K562 (cell line): ENCODE measurements at places on chromosomes 16 and 17. TPM values are rescaled to one million over a fixed set of nuclear protein-coding genes. Genes with fewer than 3 reads are reported as not detected.
A peak's percentile ranks its signal among the peaks of the same experiment; 100 is the strongest.

Gene KRTAP2-3
- not detected in 2 replicates for total RNA-seq

Gene SALL1
- 0.07 TPM in 1 of 2 replicates, not detected in the other for total RNA-seq

Gene GPRC5B
- 2.3 and 3.3 TPM in 2 replicates for total RNA-seq

Gene CACNG4
- 0.07 TPM in 1 of 2 replicates, not detected in the other for total RNA-seq

Gene PYY
- total RNA-seq: not detected in 2 replicates

Gene NPIPB13
- total RNA-seq: 8.2 and 9.4 TPM in 2 replicates

- no peak for DNase-seq
Observed at GRCh38 chr16:85401917-85402766, 211.0 kb upstream of the GSE1 start.

DNA sequence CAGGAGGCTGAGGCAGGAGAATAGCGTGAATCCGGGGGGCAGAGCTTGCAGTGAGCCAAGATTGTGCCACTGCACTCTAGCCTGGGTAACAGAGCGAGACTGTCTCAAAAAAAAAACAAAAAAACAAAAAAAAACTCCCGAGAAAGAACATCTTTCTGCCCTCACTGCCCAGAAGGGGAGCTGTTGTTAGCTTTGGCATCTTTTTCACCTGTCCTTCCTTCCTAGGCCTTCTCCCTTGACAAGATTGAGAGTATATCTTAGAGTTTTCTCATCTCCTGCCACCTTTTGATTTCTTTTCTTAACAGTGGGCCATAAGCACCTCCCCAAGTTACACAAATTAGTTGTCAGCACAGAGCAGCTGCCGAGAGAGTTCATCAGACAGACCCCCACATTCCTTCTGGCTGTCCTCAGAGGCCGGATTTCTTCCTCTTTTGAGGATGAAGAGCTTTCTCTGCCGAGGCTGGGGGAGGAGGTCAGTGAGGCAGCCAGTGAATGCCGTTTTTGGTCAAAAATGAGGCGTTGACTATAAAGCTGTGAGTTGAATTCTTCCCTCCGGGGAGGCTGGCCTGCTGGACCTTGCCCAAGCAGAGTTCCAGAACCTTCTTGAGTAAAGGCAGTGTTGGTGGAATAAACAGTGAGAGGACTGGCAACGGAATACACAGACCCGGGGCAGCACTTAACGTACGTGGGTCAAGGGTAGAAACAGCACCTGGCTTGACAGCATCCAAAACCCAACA lies 127.0 kb downstream of the ABCC6 start:
- DNase-seq: no peak

DNA sequence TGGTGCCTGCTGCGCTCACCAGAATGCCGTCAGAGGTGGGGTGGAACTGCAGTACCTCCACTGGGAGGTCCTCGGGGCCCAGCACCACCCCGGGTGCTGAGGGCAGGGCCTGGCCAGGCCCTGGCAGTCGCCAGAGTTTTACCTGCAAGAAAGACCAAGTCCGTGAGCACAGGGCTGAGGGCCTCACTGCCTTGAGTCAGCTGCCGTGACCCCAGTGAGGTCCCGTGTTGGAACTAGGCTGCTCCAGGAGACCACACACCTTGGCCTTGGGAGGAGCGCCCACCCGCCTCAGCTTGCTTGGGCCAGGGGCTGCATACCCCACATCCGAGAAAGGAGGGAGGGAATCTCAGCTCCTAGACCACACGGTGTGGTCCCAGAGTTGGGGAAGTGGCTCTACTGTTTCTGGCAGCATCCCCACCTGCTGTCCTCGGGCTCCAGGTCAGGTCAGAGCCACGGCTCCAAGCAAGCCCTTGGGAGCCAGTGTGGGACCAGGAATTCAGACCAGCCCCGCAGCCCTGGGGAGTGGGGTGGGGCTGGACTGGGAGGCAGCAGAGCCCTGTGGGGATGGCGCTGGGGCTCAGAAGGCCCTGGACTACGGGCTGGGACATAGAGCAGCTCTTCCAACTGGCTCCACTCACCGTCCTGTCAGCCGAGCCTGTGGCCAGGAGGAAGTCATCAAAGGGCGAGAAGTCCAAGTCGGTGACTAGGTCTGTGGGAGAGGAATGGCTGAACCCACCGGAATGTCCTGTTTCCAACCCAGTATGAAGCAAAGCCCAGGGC lies 8.7 kb downstream of the CORO7 start:
- DNase-seq: no peak

DNA sequence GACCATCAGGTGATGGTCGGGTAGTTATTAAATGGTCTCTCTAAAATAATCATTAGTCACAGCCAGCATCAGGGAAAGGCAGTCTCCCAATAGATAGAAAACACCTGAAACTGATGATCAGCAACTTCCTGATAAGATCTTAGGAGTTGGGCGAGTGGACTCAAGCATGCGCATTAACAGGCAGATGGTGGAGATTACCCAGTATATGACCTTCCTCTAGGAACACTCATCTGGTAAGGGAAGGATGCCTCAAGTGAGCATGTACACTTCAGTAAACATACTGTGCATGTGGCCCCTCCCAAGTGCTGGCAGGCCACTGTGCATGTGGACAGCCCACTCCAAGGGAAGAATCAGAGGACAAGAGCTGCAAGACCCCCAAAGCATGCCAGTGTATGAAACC lies 105.9 kb downstream of the ABCC12 start:
- no peak for DNase-seq

- DNase-seq: no peak
Observed at GRCh38 chr17:67620636-67621035, 97.1 kb upstream of the NOL11 start.

DNA sequence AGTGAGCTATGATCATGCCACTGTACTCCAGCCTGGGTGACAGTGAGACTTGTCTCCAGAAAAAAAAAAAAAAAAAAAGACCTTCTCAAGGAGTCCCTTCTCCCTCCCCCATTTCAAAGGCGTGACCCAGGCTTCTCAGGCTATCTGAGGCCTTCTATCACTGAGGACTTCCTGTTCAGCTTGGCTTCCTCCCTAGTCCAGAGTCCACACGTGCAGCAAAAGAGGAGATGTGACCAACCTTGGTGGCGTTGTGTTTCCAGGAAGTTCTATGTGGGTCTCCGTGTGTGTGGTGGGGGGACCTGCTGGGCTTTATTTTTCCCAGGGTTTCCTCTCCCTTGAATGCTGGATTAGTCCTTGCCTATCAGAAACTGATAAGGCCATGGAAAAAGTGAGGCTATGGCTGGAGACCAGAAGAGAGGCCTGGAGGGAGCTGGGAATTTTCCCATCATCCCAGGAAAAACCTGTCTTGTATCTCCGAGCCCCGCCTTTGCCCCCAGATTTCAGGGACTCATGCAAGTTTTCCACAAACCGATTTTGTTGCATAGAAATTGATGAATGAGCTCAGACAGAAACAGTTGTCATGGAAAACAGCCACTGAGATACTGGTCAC lies 148.1 kb downstream of the SALL1 start:
- no peak for DNase-seq

DNA sequence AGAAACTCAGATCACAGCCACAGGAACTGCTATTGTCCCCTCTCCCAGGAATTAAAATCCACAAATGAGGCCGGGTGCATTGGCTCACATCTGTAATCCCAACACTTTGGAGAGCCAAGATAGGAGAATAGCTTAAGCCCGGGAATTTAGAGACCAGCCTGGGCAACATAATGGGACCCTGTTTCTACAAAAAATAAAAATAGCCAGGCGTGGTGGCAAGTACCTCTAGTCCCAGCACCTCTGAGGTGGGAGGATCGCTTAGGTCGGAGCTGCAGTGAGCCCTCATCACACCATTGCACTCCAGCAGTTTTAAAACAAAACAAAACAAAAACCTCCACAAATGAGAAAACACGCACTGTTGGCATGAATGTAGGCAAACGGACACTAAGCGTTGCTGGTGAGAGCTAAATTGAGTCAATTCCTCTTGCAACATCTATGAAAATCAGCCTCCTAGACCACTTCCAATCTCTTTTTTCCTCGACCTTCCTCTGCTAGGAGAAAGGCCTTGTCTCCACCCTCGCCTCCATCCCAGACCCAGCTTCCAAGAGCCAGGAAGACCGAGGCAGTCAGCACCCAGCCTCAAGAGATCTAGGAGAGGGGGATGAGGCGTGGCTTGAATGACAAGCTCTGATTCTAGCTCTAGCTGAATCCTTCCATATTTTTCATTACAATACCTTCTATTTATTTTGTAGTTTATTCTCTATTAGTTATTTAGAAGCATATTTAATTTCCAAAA lies 14.8 kb downstream of the TLE7 start:
- DNase-seq: no peak

DNA sequence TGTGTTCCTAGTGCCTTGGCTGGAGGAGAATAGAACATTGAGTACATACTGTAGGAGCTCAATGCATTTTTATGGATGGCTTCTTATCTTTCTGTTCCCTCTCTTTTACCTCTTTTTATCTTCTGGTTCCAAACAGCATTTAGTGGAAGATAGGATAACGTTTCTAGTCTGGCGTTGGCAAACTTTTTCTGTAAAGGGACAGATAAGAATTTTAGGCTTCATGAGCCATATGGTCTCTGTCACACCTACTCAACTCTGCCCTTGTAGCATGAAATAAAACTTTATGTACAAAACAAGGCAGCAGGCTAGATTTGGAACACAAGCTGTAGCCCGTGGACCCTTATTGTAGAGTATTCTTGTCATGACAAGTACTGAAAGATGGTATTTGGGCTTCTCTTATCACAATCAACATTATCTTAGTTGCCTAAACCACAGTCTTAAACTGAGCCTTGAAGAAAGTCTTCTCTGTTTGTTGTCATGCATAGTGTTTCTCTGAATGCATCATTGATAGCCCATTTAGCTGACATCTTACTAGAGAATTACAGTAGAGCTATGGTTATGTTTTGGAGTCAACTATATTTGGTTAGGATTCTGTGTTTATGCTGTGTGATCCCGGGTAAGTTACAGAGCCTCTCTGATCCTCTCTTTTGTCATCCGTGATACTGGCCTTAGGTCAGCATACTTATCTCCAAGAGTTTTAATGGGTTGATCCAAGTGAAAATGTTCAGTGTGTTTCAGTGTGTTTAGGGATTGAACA lies 80.2 kb downstream of the HS3ST4 start:
- peak; percentile 77 for DNase-seq

- no peak for DNase-seq
Observed at GRCh38 chr16:56616608-56617211, 8.3 kb downstream of the MT2A start.

- DNase-seq: no peak
Observed at GRCh38 chr17:50562242-50563091, 2.0 kb downstream of the CACNA1G start.

DNA sequence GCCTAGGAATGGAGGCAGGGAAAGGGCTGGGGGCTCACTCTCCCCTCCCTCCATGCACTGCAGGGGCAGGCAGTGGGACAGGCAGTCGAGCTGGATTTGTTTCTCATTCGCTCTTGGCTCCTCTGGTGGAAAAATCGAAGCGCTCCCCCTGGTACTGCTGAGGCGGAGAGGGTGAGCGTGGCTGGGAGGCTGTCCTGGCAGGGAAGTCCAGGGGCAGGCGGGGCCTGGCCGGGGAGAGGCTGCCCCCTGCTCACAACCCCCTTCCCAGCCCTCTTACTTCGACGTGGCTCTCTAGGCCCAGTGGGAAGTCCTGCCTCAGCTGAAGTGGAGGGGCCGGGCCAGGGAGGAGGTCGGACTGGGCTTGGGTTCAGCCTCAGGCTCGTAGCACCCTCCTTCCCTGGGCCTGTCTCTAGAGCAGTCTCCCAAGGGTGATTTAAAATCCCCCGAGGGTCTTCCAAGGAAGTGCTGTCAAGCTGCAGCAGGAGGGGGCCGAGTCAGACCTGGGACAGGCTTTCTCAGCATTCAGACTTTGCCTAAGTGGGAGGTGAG lies 16.5 kb upstream of the TMEM92 start:
- no peak for DNase-seq

DNA sequence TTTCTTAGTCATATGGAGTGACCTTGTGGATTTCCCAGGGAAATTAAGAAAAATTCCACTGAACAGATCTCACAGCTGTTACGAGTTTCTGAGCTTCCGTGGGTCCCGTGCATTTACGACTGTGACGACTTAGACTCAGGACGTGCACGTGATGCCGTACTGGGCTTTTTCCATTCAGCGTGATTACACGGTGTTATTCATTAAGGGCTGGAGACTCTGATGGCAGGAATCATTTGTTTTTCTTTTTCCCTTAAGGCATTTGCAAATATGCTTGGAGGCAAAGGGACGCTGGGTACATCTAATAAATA lies 57.2 kb downstream of the TBC1D16 start:
- no peak for DNase-seq

DNA sequence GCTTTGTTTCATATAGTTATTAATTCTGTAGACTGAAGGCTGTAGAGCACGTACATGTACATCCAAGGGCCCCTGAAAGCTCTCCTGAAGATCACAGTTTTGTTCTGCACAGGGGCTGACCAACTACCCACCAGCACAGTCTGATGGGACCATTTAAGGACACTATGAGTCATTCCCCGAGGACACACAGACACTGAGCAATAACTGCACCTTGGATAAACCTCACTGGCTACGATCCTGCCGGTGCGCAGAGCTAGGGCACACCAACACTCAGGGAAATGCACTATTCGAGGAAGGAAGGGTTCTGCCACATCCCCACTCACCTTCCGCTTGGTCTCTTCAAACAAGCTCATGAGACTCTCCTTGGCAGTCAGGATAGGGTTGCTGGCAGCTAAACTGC lies 20.3 kb downstream of the SMG6 start:
- no peak for DNase-seq

- peak; percentile 22 for DNase-seq
Observed at GRCh38 chr16:89696670-89697128, 4.8 kb downstream of the SPATA2L start.

- DNase-seq: peak; percentile 67
Observed at GRCh38 chr17:81601525-81602120, 35.3 kb downstream of the NPLOC4 start.

- DNase-seq: no peak
Observed at GRCh38 chr17:30401097-30401496, 22.4 kb downstream of the CPD start.

GRCh38 chr17:57889892-57890856 lies 40.3 kb upstream of the MRPS23 start:
- no peak for DNase-seq

DNA sequence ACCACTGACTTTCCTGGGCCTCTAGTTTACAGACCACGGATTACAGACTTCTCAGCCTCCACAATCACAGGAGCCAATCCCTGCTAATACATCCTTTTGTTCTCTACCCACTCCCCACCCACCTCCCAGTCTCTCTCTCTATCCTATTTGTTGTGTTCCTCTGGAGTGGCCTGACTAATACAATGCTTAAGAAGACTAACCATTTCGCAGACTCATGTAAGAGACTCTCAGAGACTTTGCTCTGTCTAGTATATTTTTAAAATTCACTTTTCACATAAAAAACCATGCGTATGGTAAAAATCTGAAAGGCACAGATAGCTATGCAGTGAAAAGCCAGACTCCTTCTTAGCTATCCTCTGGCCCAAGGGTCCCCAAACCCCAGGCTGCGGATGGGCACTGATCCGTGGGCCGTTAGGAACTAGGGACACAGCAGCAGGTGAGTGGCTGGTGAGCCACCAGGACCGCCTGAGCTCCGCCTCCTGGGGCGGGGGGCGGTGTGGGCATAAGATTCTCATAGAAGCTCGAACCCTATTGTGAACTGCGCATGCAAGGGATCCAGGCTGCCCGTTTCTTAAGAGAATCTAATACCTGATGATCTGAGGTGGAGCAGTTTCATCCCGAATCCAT lies 7.6 kb downstream of the PIK3R6 start:
- DNase-seq: no peak

GRCh38 chr17:56679115-56679776 lies 85.7 kb downstream of the NOG start:
- peak; percentile 44 for DNase-seq

GRCh38 chr16:84922351-84923120 lies 88.8 kb downstream of the ZDHHC7 start:
- peak; percentile 42 for DNase-seq

- DNase-seq: no peak
Observed at GRCh38 chr16:82601989-82602640, 24.7 kb upstream of the CDH13 start.
